ENCODE measurements at places on chromosomes 2 and 18.

GRCh38 chr2:104388296-104388695, 465.6 kb upstream of the POU3F3 start:
- DNase-seq = no peak

- no peak for DNase-seq
Measured at GRCh38 chr2:85269959-85270358, 57.8 kb downstream of the TGOLN2 start.

- DNase-seq = no peak
Measured at GRCh38 chr2:65436824-65437221, 4.4 kb upstream of the SPRED2 start.

DNA sequence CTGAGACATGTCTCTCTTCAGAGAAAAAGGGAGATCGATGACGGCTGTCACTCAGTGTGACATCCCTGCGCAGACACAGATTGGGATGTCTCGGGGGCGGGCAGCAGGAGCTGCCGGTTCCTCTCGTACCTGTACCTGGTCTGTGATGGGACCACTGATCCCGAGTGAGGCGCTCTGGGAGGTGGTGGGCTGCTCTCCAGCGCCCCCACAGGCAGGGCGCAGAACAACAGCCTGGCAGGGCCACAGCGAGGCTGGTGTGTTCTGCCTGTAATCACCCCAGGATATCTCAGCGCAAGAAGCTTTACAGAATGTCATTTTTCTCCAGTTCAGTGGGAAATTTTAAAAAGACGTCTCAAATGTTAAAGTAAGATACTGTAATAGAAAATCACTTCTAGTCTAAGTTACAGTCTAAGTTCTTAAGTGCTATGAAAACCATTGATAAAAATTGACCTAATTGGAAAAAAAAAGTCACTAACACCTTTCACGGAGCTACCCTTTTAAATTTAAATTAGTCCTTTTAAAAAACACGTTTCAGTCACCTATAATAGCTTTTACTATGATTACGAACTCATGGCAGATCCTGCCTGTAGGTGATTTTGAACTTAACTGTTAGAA, 189.8 kb downstream of the SNTG2 start:
- DNase-seq = peak; percentile 27

DNA sequence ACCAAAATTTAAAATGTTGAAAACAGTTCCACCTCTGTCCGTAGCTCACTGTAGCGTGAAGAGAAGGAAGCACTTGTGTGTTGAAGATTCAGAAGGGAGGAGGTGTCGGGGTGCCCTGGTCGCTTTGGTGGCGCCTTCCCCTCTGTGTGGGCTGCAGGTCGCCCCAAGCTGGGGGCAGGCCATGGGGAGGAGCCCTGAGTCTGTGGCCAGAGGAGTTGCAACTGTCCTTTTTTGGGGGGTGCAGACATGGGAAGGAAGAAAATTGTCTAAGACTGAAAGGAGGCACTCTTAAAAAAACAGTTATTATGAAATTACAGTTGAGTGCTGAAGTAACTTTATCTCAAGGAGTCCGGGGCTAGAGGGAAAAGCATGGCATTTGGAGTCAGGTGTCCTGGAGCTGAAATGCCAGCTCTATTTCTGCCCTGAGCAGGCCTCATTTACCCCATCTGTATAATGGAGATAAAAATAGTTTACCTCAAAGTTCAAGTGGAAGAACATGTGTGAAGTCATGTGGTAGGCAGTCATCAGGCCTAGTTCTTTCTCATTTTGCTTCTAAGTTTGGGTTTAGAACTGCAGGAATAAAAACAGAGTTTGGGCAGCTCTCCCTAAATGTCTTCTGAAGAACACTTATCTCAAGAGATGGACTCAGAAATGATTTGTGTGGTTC, 82.1 kb downstream of the RNF144A start:
- no peak for DNase-seq

GRCh38 chr2:133317178-133317577, 251.1 kb downstream of the NCKAP5 start:
- no peak for DNase-seq

DNA sequence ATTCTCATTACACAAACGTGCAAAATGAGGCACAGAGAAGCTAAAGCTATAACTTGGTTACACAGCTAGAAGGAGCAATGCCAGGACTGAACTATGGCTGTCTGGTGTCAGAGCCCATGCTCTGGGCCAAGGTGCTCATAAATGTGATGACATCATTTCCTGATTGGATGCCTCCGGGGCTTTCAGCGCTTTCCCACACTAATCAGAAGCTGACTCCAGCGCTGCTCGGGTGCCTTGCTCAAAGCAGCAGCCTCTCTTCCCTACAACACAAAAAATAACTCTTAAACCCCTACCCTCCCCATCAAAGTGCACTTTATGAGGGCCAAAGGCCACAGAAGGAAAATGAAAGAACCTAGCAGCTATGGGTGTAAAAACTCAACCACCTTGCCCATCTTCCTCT, 90.7 kb downstream of the STK39 start:
- DNase-seq = no peak
